ENCODE measurements at places on chromosomes 5 and 9.

DNA sequence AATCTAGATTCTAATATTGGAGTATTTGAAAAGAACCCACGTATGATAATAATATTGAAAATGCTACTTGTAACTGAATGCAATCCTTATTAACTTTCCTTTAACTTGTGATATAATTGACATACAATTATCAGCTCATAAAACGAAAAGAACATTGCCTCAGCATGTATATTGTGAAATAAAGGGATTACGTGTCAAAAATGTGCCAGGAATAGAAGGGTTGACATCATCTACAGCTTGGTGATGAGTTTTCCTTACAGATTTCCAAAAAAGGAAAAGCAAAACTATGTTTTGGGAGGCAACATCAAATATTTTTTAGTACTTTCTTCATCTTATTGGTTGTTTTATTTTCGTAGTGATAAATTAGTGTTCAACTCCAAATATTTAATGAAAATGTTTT is 266.0 kb upstream of the PTGER4 start:
- peak; percentile 95 for DNase-seq

- no peak for DNase-seq
These were observed 28.2 kb downstream of the ABCA1 start for GRCh38 chr9:104899759-104900247.

DNA sequence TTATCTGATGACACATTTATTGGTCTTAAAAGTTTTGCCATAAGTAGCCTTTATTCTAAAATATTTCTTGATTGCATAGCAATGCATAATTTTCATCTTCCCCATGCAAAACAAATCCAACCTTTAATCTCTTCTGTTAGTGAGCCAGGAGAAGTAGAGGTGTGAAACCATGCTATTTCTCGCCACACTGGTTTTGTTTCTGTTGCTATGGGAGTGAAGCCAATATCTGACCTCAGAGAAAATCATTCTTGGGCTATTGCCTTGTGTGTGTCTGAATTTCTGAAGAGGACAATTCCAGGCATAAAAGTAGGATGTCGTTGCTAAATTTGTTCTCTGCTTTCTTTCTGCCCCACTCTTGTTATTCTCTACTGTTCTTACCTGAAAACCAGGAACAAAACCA is 183.6 kb downstream of the PTTG1 start:
- no peak for DNase-seq

DNA sequence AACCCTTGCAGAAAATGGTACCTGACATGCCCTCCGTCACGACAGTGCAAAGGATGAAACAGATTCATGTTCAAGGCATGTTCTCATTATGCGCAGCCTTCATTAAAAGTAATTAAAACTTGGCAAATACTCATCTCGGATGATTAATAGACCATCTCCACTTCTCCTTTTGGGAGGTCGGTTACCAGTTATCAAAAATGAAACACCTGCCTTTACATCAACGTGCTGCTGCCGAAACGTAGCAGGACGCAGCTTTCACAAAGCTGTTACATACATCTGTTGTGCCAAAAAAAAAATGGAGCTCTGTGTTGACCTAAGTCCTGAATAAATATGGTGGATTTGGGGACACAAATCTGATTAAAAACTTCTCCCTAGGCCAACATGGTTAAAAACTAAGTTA is 75.7 kb downstream of the PTCH1 start:
- no peak for DNase-seq

- no peak for DNase-seq
These were observed 20.8 kb downstream of the VCAN start for GRCh38 chr5:83492331-83492730.

- no peak for DNase-seq
These were observed 77.1 kb downstream of the C9orf152 start for GRCh38 chr9:110130791-110131416.

DNA sequence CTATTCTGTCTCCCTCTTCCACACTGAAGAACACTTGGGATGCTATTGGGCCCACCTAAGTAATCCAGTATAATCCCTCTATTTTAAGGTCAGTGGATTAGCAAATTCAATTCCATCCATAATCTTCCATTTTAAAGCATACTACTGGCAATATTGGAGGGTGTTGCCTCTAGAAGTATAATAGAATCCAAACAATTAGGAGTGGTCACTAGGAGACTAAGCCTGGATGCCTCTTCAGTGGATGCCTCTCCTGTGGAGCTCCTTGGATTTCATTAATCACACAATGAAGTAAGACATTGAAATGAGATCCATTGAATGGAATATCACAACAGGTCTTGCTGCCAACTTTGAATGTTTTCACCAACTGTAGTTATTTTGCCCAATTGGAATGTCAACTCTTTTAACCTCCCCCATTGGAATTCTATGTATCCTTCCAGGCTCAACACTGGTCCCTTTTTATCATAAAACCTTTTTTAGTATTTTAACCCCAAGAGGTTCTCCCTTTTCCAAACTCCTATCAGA is 311.6 kb downstream of the PLK2 start:
- DNase-seq: no peak

DNA sequence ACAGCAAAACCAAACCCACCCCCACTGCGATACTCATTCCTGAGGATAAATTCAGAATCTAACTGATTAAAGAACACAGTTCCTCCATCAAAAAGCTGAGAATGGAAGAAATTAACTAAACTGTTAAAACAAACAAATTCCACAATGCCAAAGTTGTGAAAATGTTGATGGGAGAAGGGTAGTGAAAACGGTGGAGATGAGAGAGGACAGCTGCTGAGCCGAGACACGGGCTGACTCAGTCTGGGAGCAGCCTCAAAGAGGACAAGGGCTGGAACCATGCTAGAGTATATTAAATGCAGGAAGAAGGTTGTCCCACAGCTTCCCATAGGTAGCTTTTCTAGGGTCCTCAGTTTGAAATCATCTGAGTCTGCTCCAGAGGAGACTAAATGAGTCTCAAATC is 14.3 kb downstream of the ADAMTS12 start:
- DNase-seq: no peak

- peak; percentile 29 for DNase-seq
These were observed 5.7 kb downstream of the FIBCD1 start for GRCh38 chr9:130933114-130934046.

- peak; percentile 46 for DNase-seq
These were observed 176.9 kb upstream of the WWC1 start for GRCh38 chr5:168114444-168115017.

DNA sequence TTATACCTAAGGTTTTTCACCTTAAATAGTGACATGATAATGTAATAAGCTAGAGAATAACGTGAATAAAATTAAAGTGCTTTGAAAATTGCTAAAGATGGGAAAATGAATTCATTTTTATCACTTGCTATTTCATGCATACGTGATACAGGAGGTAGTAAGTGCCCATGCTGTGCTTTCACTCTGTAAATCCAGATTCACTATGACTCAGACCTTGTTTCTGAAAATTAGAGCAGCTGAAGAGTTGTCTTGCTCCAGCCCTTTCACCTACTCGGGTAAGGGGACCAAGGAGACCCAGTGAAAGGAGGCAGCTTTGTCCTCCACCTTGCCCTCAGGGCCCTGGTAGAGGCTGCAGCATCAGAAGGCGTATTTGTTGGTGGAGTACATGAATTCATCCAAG is 87.9 kb downstream of the ANKH start:
- no peak for DNase-seq

Measured in HCEC 1CT (cell line).